GM03348 (cell line): ENCODE measurements at places on chromosomes 1 and 21.
A peak's percentile ranks its signal among the peaks of the same experiment; 100 is the strongest.

- DNase-seq, result no peak
Observed at GRCh38 chr1:167716000-167716271, 5.8 kb upstream of the MPZL1 start.

GRCh38 chr1:90809093-90809492 is 92.0 kb upstream of the BARHL2 start:
- DNase-seq, result no peak

DNA sequence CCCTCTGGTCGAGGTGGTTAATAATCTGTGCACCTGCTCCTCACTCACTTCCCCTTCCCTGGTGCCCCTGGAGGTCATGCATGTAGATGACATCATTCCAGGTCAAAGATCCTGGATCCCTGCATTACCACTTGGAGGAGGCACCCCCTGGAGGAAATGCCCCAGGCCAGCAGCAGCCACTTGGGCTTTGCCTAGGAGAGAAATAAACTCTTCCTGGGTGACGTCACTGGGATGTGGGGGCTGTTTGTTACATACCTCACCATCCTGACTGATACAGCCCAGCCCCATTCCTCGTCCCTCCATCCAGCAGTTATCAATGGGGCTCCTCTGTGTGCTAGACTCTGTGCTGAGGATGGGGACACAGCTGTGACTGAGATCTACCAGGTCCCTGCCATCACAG is 433.6 kb downstream of the PTPRU start:
- no peak for DNase-seq

DNA sequence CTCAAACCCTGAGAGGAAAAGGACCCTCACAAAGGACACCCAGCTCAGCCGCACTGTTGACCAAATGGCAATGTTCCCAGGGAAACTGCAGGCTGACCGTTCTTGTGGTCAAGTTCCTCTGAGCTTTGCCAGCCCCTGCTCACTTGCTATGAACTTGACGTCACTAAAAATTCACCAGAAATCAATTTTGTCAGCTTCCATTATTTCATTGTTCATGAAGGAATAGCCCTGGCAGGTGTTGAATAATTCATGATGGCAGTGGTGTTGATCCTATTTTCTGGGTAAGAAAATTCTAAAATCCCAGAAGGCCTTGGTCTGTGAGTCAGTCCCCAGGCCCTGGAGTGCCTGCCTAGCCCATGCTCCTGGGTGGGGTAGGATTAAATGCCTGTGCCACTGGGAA is 318.9 kb downstream of the ZNF326 start:
- no peak for DNase-seq

DNA sequence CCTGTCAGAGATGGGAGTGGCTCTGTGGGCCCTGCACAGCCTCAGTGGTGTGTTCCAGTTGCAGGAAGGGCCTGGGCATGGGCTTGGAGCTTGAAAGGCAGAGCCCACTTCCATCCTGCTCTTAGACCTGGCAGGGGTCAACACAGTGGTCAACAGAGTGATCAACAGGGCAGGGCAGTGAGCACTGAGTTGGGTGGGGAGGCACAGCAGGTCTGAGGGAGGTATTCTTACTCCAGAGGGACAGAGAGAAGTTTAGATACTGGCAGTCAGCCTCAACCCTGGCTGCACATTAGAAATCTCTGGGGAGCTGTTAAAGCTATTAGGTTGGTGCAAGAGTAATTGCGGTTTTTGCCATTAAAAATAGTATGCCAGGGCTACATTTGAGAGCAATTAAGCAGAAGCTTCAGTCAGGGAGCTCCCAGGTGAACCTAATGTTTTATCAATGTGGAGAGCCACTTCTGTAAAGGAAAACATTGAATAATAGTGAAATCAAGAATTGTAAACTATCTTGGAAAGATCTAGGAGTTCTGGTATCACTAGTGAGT is 37.7 kb downstream of the SH3BGR start:
- DNase-seq, result no peak

DNA sequence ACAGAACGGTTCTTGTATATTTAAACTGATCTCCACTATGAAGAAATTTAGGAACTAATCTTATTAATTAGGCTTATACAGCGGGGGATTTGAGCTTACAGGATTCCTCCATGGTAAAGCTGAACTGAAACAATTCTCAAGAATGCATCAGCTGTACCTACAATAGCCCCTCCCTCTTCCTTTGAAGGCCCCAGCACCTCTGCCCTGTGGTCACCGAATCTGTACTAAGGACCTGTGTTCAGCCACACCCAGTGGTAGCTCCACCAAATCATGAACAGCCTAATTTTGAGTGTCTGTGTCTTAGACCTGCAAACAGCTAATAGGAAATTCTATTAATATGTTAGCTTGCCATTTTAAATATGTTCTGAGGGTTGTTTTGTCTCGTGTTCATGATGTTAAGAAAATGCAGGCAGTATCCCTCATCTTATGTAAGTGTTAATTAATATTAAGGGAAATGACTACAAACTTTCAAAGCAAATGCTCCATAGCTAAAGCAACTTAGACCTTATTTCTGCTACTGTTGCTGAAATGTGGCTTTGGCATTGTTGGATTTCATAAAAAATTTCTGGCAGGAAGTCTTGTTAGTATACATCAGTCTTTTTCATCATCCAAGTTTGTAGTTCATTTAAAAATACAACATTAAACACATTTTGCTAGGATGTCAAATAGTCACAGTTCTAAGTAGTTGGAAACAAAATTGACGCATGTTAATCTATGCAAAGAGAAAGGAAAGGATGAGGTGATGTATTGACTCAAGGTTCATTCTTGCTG is 147.2 kb downstream of the NR5A2 start:
- DNase-seq, result no peak

DNA sequence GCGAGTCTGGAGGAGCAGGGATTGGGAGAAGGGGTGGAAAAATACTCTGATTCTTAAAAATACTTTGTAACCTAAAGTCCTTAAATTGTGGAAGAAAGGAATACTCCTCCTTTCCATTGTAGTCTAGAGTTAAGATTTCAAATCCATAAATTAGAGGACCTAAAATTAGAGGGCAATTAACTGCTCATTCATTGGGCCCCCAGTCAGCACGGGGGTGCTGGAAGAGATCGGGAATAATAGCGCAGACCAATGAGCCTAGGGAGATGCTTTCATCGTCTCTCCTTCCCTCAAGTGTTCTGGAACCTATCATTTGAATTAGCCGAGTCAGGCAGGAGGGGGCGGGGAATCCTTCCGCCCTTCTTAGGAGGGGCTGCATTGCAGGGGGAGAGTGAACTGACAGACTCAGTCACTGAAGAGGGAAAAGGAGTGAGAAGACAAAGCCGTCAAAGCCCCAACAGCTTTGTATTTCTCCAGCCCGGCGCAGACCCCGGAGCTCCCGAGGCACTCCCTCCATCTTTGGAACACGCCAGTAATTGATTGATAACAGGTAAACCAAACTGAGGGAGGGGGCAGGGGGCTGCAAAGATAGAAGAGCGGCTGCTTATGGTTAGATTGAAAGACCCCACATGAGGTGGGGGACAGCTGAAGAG is at the start of gene MLLT11:
TSS of gene MLLT11 (plus strand) at position 391 of the 650 bp plus-strand sequence. CDS start 6,828 bp downstream, outside the sequence.
- DNase-seq, result peak; percentile 71

GRCh38 chr1:17089506-17089905 is 29.7 kb downstream of the PADI2 start:
- DNase-seq, result no peak

DNA sequence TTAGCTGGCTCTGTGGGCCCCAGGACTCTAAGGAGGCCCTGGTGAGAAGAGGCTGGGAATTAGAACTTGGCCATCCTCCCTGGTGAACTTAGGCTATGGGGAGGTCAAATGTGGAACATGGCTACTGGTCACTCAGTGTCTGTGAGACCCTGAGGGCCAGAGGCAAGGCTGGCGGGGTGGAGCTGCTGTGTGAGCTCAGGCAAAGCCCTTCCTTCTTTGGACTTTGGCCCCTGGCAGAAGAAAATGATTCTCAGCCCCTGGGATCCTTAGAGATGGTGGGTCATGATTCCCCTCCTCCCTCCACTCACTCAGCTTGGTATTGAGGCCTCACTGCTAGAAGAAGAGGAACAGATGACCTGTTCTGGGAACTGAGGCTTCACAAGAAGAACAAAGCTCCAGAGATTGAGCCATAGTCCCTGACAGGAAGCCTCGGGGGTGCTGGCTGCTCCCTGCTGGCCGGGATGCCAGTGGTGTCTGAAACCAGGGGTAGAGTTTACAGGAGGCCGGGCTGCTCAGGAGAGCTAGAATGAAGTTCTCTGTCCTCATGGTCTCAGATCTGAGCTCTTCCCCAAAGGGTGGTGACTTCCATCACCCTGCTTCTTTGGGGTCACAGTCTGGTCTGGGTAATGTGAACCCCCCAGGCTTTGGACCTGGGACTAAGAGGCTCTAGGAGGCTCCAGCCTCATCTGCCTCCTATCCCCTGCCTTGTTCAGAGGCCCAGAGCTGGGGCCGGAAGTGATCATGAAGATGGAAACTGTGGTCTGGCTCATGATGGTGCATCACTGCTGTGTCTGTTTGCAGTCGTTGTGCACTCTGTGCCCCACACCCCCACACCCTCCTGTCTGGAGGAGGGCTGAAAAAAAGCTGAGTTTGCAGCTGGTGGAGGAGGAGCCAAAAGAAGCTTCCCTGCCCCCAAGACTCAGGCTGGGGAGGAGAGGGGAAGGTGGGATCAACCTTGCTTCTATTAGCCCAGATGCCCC is 905 bp downstream of the BTBD19 start:
- DNase-seq, result peak; percentile 53

GRCh38 chr1:217369996-217370551 is 260.8 kb downstream of the GPATCH2 start:
- no peak for DNase-seq

GRCh38 chr21:33133892-33134291 is 64.0 kb downstream of the OLIG1 start:
- no peak for DNase-seq

GRCh38 chr1:22850681-22851080 is 122.0 kb downstream of the LACTBL1 start:
- DNase-seq, result no peak

- no peak for DNase-seq
Observed at GRCh38 chr1:55352080-55352810, 137.1 kb upstream of the USP24 start.

- DNase-seq, result no peak
Observed at GRCh38 chr21:20698585-20698984, 299.6 kb upstream of the NCAM2 start.

- peak; percentile 25 for DNase-seq
Observed at GRCh38 chr1:28642056-28642846, 616 bp downstream of the TAF12 start.

GRCh38 chr1:15038232-15039016 is 115.1 kb upstream of the TMEM51 start:
- no peak for DNase-seq

DNA sequence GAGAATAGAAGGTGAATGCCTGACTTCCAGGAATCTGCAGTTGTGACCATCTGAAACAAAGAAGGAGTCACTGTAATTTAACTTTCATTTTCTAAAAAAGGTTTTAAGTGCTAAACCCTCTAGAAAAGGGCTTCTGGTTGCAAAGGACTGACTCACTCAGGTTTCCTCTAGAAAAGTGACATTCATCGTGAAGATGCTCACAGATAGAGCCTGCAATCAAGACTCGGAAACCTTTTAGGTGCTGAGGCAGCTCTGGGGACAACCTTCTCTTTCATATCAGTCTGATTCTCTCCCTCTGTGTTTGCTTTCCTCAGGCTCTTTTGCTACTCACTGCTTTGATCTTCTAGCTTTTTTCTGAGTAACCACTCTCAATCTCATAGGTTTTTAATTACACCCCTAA is 8.2 kb downstream of the BCL9 start:
- DNase-seq, result no peak

DNA sequence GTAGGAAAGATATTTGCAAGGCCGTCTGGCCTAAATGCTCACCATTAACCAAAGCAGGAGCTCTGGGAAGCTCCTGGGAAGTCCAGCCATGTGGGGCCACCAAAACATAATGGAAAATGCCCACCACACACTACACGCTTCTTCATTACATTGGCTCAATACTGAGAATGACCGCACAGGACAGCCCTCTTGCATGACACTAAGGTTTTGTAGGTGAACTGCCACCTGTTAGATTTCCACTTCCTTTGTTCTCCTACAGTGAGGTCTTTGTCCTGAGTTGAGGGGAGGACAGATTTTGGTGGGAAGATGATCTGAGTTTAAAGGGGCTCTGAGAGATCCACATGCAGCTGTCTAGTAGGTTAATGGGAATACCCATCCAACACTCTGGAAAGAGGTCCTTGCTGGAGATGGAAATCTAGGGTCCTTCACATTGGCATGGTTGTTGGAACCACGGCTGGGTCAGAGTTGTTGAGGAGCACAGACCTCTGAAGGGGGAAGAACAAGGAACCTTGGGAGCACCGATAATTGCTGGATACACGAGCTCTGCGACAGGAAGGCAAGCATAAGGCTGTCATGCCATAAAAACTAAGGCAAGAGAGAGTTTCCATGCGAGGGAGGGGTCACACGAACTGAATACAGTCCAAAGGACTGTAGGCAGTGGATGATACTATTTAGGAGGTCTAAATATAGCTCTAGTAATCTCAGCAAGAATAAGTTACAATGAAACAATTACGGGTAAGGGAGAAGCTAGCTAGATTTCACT is 105.5 kb upstream of the IRF2BP2 start:
- no peak for DNase-seq

DNA sequence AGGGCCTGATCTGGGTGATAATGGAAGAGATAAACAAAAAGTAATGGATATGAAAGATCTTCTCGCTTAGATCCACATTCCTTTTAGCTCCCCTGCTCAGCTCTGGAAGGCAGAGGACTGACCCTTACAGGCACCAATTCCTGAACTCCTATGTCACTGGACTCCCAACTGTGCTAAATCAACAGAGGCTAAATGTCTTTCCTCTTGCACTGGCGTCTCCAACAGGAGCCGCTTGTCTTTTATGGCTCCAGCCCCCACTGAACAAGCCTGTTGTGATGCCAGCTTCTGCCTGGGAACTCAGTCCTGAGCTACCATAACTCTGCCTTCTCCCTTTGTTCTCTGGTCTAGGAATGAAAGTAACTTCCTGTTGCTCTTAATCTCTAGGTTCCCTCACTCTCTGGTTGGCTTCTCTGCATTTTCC is 142.1 kb upstream of the COL11A1 start:
- DNase-seq, result no peak

DNA sequence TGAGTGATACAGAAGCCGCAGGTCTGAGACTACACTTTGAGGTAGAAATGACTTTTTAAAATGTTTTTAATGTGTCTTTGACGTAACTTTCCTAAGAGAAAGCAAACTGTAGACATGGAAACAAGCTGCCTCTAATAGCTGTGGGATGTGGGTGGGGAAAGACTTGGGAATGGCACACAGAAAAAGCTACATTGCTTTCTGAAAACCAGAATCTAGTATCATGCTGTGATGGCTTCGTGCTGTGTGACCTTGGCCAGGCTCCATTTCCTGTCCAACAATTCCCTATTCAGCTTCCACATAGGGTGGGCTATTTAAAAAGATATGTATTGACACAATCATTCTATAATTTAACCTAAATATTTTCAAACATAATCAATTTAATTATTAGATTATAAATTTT is 909.1 kb downstream of the NCAM2 start:
- no peak for DNase-seq

GRCh38 chr1:221394011-221394544 is 347.8 kb downstream of the DUSP10 start:
- peak; percentile 31 for DNase-seq
